ENCODE measurements at places on chromosomes 6 and 20.

- DNase-seq, result no peak
Measured at GRCh38 chr20:61847986-61848385, 217.7 kb downstream of the TAF4 start.

GRCh38 chr20:9235518-9235917, 166.6 kb downstream of the PLCB4 start:
- no peak for DNase-seq

DNA sequence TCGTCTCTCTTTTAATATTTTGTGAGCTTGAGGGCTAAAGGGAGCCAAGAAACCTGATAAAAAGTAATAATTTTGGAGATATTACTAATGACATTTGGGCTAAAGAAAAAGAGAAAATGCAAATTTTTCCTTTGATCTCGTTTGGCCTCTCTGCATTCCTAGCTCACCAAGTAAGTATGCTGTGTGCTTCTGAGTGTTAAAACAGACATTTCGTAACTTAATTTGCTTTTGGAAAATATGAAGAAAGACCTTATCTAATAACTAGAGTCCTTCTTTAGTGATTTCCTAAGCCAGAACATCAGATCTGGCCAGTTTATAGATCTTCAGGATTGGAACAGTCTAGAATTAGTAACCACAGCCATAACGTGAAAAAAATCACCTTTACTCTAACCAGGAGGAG, 872.9 kb upstream of the SLC35B3 start:
- no peak for DNase-seq

GRCh38 chr6:101961357-101961756, 567.8 kb downstream of the GRIK2 start:
- DNase-seq, result no peak

- no peak for DNase-seq
Measured at GRCh38 chr6:25370178-25371036, 91.2 kb downstream of the CARMIL1 start.
